Brain pericyte (primary cell): ENCODE measurements at places on chromosomes 3 and 15.

- no peak for DNase-seq
Observed at GRCh38 chr3:179348325-179349013, 960 bp downstream of the MFN1 start.

DNA sequence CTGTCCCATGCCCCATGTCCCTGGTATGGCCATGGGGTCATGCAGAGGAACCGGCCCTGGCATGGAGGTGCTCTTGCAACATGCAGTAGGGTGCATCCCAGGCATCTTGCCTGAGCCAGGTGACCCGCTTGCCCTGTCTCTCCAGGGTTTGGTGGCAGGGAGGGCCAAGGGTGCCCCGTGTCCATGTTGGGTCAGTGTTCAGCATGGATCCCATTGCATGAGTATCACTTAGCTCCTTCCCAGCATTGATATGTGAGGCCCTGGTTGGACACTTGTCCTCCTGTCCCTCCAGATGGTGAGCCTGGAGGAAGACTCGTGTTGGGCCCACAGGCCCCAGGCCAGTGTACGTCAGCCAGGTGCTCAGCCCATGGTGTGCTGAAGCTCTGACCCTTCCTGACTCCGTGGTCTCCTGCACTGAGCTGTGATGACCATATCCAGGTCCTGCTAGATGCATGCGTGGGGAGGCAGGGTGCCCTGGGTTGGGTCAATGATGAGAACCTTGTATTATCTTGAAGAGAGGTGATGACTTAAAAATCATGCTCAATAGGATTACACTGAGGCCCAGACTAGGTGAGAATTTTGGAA is 205.0 kb downstream of the UBE3A start:
- no peak for DNase-seq

DNA sequence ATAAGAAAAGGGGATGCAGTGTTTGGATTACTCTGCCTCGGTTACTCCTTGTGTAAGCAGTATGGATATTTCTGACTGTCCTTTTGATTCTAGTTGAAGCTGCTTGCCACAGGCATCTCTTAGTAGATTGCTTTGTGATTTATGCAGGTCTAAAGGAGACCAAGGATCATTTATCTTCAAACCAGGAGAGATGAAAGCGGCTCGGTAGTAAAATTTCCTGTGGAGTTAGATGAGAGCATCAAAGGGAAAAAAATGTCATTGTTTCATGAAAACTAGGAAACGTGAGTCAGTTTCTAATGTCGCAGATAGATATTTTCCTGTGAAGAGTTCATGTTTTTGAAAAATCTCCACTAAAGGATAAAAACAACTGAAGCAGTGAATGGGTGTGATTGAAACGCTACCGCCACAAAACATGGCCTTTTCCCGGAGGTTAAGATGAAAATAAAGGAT is 254.0 kb upstream of the TBL1XR1 start:
- no peak for DNase-seq

GRCh38 chr3:71395927-71396695 is 187.4 kb downstream of the FOXP1 start:
- DNase-seq, result no peak

DNA sequence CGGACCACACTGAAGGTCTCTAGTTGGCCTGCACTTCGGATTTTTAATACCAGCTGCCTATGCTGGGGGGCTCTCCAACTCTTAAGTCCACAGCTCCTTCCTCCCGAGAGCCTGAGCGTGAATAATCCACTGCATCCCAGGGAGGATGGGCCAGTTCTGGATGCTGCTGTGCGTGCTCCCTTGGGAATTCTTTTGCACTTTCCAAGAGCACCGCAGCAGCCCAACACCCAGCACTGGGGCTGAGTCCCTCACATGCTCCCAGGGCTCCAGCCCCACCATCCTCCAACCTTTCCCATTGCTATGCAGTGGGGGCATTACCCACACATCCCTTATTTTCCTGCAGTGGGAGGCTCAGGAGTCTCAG is 136.4 kb upstream of the IQSEC1 start:
- DNase-seq, result no peak

DNA sequence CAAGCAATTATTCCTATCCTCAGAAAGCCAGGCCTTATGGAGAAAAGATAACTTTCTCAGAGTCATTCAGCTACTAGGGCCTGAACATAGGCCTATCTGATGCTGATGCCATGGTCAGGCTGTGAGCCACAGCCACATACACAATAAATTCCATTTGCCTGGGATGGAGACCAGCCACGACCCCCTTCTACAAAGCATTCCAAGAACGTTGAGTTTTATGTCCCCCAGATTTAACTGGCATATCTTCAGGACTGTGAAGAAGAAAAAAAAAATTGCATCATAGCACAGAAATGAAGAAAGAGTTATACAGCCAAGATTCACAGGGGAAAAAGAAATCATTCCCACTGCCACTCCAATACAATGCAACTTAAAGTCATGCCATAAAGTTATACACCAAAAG is 100.0 kb downstream of the THBS1 start:
- no peak for DNase-seq

- DNase-seq, result no peak
Observed at GRCh38 chr3:10978956-10979355, 13.6 kb upstream of the SLC6A1 start.

- DNase-seq, result no peak
Observed at GRCh38 chr15:56886363-56886931, 32.0 kb upstream of the TCF12 start.

- DNase-seq, result no peak
Observed at GRCh38 chr3:192745150-192745549, 17.8 kb upstream of the FGF12 start.

DNA sequence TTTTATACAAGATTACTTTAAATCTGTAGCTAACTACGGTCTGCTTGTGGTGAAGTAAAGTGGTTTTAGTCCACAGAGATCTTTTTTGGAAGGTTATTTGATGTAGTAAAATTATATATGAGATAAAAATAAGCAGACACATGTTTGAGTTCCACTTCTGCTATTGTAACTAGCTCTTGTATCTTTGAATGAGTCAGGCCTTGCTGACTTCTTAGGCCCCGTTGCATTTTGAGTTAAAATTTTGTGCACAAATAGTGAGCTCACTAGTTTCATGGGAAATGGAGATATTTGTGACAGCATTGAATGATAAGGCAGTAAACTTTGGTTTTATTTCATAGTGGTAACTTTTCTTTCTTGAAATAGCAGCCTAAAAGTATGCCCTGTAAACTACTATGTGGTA is 42.6 kb downstream of the ARIH1 start:
- DNase-seq, result no peak

GRCh38 chr3:25713341-25713985 is 48.8 kb upstream of the TOP2B start:
- DNase-seq, result no peak

DNA sequence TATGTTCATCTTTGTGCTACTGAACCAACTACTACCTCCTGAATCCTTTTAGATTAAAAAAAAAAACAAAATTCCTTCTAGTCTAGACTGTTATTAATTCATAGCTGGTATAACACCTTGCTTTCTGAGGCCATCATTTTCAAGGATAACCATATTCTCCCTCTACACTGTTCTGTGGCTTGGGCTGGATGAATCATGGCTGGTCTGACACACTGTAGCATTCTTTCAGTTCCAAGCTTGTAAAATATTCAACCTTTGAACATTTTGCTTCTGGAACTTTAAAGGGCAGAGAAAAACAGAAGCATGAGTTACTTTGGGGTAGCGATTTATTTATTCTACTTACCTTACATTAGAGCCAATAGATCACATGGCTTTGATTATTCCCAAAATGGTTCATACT is 7.6 kb downstream of the HSPBAP1 start:
- no peak for DNase-seq

GRCh38 chr3:33149342-33149741 is 35.5 kb downstream of the CRTAP start:
- DNase-seq, result no peak

- DNase-seq, result no peak
Observed at GRCh38 chr3:132187746-132188145, 129.5 kb upstream of the ACP3 start.

GRCh38 chr3:79886204-79886603 is 118.4 kb upstream of the ROBO1 start:
- DNase-seq, result no peak

GRCh38 chr3:101216710-101217465 is 103.5 kb downstream of the IMPG2 start:
- DNase-seq, result no peak

DNA sequence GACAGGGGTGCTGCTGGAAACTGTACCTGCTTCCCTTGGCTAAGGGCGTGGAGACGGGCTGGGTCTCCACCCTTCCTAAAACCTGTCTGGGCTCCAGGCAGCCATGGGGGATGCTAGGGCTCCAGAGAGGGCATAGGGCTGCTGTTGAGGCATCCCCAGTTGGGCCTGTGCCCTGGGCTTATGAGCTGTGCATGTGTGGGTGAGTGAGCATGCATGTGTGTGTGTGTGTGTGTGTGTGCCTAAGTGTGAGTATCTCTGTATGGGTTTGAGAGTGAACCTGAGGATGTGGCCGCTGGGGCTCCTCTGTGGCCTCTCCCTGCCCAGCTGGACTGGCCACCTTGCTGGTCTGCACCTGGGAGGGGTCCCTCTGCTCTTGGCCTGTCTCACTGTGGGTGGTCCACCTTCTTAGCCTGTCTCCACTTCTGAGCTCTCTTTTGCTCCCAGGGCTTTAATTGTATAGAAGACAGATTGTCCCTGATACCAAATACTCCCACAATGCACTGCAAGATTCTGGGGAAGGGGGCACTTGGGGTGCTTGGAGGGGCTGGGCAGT is 11.9 kb upstream of the TMEM115 start:
- no peak for DNase-seq

- no peak for DNase-seq
Observed at GRCh38 chr3:140014831-140015495, 80.0 kb downstream of the CLSTN2 start.

DNA sequence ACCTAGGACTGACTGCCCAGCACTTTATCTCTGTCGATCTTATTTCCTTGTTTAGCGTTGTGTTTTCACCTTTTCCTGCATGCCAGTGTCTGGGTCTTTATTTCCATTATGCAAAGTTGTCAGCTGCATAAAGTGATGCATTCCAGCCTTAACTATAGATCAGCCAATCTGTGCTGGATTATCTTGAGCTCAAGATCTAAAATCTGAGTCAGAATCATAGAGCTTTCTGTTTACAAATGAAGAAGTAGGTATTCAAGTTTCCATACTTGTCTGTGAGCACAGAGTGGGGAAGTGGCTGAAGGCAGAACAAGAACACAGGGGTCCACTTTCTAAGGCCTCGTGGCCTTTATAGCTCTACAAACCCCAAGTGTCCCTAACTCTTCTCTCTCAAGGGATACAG is 82.4 kb upstream of the PLCL2 start:
- no peak for DNase-seq

DNA sequence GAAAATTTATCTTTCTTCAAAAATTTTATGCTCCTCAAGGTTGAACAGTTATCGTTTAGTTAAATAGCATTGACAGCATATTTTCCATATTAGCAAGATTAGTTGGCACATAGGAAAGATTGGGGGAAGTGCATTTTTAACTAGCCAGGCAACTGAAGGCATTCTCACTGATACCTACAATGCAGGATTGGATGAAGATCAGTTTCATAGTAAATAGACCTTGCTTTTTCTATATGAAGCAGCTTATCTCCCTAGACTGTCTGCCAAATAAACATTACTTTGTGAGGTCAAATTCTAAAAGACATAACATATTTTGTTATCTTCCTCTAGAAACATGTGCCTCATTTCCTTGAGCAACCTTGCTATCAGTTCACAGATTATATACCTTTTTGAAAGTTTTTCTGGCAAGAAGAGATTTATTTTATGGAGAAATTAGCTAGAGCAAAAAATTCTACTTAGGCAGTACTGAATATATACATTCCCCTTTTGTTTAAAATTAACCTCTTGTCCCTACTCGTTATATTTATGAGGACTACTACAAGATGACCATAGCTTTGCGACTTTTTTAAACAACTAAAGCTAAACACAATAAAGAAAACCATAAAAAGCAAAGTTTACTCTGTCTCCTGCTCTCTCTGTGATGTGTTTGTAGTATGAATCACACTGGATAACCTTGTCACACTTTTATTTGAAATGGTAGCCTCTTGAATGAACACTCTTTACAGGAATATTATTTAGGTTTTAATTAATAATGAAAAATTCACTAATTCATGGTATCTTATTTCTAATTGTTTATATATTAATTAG is 654.9 kb upstream of the TBL1XR1 start:
- DNase-seq, result no peak

DNA sequence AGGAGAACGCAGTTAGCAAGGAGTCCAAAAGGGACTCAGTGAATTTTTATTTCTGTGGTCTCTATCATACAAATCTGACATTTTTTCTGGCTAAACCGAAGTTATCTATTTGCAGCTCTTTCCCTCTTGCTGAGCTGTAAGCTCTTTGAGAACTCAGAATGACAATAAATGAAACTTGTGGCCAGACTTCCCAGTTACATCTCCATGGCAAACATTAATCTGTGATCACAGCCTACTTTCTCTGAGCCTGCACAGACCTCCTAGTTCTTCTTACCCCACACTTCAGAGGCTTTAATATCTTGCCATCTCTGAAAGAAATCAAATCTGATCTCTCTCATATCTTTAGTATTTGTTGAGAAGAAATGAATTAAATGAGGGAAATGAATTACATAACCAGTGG is 58.0 kb downstream of the PLD1 start:
- no peak for DNase-seq
